ENCODE measurements at places on chromosomes 6 and 20.

DNA sequence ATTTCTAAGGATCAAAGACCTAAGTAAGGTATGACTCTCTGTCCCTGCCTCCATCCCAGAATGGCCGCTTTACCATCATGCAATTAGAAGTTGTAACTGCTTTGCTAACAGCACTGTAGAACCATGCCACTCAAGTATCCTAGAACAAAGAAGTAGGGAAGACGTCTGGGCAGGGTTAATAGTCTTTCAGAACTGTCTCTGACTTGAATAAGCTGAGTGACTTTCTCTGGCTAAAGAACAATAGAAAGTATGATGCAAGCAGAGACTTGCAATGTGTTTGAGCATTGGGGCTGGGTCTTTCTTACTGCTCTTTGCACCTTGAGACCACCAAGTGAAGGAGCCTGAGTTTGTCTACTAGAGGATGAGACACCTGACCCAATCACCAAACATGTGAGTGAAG, 279.6 kb upstream of the JAG1 start:
- DNase-seq, result no peak

GRCh38 chr6:21764989-21765388, 171.4 kb downstream of the SOX4 start:
- DNase-seq, result no peak

GRCh38 chr20:38369389-38369788, 23.1 kb downstream of the LBP start:
- DNase-seq, result no peak

DNA sequence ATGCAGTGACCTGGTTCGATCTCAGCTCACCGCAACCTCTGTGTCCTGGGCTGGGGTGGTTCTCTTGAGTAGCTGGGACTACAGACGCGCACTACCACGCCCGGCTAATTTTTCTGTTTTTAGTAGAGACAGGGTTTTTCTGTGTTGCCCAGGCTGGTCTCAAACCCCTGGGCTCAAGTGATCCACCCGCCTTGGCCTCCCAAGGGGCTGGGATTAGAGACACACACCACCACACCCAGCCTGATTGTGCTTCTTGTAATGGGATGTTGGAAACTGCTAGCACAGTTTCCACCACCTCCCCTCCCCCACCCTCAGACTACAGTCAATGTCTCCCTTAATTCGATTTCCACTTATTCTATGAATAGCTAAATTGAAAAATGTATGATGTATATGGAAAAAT, 22.6 kb upstream of the DSP start:
- DNase-seq, result no peak

DNA sequence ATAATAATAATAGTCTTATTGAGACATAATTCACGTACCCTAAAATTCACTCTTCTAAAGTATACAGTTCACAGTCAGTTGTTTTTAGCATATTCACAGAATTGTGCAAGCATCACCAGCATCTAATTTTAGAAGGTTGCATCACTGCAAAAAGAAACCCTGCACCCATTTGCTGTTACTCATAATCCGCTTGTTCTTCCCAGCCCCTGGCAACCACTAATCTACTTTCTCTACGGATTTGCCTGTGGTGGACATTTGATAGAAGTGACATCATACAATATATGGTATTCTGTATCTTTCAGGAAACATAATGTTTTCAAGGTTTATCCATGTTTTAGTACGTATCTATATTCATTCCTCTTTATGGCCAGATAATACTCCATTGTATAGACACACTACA, 41.5 kb upstream of the FAM184A start:
- DNase-seq, result no peak

- DNase-seq, result no peak
Observed at GRCh38 chr20:47515843-47516242, 14.2 kb downstream of the NCOA3 start.

GRCh38 chr6:136463743-136464142, 86.5 kb downstream of the MAP7 start:
- no peak for DNase-seq

DNA sequence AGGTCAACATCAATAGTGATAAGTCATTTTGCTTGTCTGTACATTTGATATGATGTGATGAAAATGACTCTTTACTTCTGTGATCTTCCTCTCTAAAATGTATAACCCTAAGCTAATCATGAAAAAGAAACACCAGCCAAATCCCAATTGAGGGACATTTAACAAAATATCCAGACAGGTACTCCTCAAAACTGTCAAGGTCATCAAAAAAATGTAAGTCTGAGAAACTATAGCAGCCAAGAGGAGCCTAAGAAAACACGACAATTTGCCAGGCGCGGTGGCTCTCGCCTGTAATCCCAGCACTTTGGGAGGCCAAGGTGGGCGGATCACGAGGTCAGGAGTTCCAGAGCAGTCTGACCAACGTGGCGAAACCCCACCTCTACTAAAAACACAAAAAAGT, 708.5 kb upstream of the ID4 start:
- no peak for DNase-seq

GRCh38 chr6:153062516-153062915, 60.0 kb upstream of the MTRF1L start:
- DNase-seq, result no peak

- DNase-seq, result no peak
Observed at GRCh38 chr6:76222189-76222588, 149.7 kb upstream of the IMPG1 start.

- no peak for DNase-seq
Observed at GRCh38 chr6:117687021-117687648, 11.9 kb downstream of the NUS1 start.

- DNase-seq, result no peak
Observed at GRCh38 chr6:168794491-168794890, 353.5 kb downstream of the SMOC2 start.

DNA sequence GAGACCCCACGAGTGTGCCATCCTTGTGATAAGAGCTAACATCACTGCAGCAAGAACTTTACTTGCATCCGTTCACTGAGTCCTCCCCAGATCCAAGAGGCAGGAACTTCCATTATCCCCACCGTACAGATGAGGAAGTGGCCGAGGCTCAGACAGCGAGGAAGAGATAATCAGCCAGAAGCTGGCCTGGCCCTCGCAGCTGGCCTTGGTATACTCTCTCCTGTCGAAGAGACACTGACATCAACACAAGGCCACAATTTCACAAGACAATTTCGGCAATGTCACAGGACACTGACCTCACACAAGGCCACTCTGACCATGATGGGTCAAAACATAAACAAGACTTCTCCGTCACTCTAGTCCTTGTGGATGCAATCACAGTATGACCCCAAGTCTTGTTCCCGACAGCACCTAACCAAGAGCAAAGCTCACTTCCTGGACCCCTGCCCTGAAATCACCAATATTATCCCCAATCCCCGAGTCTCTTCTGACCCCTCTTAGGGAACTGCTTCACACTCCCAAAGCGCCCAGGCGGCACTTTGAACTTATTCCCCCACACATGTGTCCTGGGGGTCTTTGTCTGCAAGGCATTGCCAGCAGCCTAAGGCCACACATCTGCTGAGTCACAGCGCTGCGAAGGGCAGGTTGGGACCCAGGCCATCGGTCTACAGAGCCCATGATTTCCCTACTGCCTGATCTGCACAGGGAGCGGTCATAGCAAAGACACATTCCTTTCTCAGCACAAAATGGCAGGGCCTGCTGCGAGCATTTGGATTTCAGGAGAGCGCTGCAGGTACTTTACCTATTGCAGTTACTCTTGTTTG, 14.8 kb upstream of the VAPB start:
- DNase-seq, result no peak

DNA sequence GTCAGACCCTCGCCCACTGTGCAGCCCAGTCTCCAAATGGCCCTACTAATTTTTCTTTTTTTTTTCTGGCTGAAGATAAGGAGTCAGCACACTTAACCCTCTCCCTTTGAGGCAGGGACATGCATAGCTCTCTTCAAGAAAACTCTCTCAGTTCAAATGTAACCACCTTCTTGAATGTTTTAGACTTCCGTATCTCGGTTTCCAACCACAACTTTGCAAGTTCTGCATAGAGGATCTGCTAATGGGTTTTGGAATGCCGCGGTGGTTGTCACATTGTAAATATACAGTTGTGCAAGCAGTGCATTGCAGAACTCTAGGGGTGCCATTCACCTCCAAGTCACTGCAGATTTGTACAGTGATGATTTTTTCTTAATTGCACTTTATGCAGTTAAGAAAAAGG, 59.4 kb upstream of the SLC35B3 start:
- no peak for DNase-seq

Data from NCI-H1105 (cell line).